ENCODE measurements at places on chromosomes 4 and X.

DNA sequence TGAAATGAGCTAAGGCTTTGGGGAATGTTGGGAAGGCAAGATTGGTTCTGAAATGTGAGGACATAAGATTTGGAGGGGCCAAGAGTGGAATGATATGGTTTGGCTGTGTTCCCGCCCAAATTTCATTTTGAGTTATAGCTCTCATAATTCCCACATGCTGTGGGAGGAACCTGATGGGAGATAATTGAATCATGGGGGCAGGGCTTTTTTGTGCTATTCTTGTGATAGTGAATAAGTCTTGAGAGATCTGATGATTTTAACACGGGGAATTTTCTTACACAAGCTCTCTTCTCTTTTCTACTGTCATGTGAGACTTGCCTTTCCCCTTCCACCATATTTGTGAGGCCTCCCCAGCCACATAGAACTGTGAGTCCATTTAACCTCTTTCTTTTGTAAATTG lies 157.6 kb upstream of the C1QTNF7 start:
- no peak for DNase-seq

- DNase-seq = no peak
Measured at GRCh38 chr4:141006242-141006802, 126.9 kb downstream of the RNF150 start.

- DNase-seq = no peak
Measured at GRCh38 chr4:180350901-180351300, 1892.3 kb upstream of the TENM3 start.

DNA sequence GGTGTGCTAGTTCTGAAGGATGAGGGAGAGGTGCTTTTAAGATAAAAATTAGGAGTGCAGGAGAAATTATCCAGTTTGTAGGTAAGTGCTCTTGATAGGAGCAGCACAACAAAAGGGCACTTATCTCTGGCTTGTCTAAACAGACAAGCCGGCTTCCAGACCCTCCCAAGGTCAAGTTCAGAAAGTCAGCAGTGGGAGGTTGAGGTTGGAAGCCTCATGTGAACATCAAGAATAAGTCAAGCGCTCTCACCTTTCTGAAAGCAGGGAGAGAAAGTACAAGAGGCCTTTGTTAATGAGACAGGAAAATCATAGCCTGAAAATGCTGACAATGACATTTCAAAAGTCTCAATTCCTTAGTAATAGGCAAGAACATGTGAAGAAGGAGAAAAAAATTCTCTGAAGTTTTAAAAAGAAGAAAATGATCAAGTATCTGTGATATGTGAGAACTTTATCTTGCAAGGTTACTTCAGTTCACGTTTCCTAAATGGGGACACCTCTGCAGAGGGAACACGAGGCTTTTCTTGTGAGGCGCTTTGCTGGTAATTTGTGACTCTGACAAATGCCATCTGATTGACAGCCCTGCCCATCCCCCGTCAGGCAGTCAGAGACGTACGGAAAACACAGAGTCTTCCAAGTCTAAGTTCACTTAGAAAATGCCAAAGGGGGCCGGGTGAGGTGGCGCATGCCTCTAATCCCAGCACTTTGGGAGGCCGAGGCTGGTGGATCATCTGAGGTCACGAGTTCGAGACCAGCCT lies 62.2 kb downstream of the TIGD2 start:
- no peak for DNase-seq

DNA sequence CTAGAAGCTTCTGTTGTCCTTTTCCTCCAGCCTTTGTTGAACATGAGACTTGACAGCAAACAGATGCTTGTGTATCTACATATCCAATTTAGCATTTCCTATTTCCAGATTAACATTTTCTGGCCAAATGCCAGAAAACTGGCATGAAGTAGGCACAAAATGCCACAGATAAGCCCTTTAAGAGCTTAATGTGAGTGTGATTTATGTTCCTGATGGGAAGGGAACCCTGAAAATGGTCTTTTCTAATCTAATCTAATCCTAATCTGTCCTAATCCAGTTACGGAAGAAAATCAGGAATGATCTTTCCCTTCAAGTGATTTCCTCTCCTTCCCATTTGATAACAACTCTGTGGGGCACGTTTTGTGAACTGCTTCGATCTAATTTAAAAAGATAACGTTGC lies 133.0 kb upstream of the C1QTNF7 start:
- DNase-seq = no peak

DNA sequence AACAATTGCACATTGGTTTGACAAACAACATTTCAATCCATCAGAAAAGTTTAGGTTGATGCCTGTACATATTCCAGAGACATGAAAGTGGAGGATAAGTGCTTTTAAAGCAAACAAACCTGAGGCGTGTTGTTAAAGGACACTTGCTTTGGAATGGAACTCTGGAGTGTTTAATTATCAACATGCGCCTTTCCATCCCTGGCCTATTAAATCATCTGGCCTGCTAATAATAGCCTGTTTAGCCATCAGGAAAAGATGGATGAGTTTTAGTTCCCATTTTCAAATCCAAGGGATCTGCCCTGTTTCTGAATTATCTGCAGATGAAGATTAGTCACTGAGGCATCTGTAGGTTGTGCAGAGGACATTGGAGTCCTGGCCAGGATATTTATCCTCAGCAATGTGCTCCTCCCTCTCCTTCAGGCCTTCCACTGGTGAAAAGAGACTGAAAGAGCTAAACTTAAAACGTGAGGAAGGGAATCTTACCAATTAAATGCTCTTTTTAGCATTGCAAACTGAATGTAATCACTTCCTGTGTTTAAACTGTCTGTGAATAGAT lies 388.9 kb downstream of the PPARGC1A start:
- no peak for DNase-seq

DNA sequence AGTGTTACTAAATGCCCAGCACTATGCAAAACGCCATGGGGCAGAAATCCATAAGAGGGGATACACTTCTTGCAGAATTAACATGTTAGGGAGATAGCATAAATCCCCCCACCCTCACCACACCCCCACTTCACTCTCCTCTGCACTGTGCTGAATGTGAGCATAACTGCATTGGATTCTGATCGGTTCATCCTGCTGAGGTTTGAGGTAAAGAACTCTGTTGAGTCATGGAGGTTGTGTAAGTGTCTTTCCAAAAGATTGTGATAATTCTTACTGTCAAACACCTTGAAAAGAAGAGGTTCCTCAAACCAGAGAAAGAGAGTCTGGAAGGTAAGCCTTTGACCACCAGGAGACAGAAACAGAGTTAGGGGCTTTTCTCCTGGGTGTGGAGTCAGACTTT lies 43.6 kb downstream of the RBM47 start:
- DNase-seq = no peak

- no peak for DNase-seq
Measured at GRCh38 chr4:100826808-100827548, 309.2 kb upstream of the EMCN start.

DNA sequence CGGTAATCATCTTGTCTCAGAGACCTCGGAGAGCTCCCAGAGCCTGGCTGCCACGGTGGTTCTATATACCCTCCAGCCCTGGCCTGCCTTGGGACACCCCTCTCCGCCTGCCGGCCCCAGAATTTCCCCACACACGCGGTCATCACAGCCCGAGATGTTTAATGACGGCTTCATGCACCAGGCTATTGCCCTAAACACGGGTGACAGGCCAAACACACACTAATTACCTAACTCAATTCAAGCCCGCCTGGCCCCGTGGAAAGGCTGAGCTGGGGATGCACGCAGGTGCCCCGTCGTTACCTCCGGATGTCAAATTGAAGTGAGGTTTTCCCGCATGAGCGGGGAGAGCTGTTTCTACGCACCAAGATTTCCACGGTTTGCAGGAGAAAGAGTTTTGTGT lies 72.9 kb upstream of the PPP2R3B start:
- DNase-seq = no peak

DNA sequence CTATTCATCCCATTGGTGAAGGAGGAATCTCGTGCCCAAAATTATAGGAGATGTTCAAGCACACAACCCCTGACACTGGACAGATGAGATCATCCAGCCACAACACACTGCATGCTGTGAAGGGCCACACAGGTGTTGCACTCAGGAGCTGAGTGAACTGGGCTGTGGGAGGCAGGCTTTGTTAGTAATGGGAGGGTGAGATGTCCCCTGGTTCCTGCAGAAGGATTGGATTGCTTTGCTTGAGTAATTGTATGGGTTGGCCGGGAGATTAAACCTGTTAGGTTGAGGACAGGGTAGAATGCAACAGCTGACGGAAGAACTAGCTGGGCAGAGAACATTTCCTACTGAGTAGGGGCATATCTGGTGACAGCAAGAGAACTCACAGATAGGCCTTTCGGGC lies 152.2 kb downstream of the TACR3 start:
- no peak for DNase-seq

- DNase-seq = no peak
Measured at GRCh38 chr4:140092094-140092851, 61.7 kb downstream of the MAML3 start.

GRCh38 chr4:141851246-141851891 lies 215.0 kb downstream of the IL15 start:
- DNase-seq = peak; percentile 38

DNA sequence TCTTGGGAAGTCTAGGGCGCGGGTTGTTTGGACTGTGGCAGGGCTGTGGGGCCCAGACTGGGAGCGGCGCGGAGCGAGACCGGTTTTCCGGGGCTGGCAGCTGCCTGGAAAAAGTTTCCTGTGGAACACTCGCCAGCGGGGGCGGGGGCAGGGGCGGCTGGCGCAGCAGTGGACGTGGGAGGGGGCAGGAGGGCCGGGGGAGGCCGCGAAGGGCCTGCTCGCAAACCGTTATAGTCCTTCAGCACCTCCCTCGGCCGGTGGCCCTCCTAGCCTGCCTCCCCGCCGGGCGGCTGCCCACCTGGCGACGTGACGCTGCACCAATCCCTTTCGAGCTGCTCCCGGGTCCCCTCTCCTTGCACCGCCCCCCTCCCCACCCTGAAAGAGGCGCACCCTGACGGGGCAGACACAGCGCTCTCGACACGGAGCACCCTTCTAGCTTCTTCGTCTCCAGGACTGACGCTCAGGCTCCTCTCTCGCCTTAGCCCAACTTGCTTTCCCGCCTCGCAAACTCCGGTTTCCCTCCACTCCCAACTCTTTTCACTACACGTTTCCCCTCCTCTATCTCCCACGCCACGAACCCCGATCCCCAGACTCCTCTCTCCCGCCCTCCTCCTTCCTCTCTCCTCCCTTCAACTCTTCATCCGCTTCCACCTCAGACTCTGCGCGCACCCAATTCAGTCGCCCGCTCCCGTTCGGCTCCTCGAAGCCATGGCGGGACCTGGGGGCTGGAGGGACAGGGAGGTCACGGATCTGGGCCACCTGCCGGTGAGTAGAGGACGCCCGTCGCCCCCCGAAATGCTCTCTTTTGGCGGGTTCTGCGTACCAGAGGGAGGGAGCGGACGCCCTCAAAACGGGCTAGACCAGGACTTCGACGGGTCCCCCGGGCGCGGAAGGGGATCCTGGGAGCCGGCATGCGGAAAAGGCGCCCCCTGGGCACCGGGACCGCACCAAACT lies at the start of gene NRK:
Gene NRK, plus strand, starts transcription at position 402 of the 954 bp plus-strand sequence. Its CDS starts 307 bp downstream, at position 709.
- DNase-seq = peak; percentile 11

DNA sequence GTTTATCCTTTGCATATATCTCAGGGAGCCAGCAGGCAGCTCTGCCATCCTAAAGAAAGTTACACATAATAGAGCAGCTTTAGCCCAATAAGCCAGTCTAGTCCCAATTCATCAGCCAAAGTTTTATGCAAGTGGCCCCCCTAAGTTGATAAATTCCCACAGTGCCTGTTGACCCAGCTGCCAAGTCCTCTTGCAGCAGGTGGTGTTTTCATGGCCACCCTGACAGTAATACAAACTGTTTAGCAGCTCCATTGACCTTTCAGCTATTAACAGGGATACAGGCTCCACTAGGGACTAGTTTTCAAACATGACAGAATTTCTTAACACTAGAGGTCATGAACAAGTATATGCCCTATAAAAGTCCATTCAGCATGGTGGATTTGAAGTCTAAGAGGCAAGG lies 77.5 kb downstream of the HHIP start:
- no peak for DNase-seq

GRCh38 chrX:44144177-44144945 lies 171.2 kb upstream of the NDP start:
- no peak for DNase-seq

DNA sequence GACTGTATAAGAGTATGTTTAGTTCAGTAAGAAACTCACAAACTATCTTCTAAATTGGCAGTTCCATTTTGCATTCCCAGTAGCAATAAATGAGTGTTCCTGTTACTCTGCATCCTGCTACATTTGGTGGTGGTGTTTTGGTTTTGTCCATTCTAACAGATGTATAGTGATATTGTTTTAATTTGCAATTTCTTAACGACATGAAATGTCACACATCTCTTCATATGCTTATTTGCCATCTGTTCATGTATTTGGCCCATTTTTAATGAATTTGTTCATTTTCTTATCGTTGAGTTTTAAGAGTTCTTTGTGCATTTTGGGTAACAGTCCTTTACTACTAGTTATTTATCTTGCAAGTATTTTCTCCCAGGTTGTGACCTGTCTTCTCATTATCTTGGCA lies 232.2 kb downstream of the TMA16 start:
- DNase-seq = no peak

GRCh38 chrX:129845616-129846190 lies 2.0 kb upstream of the ZDHHC9 start:
- DNase-seq = no peak

DNA sequence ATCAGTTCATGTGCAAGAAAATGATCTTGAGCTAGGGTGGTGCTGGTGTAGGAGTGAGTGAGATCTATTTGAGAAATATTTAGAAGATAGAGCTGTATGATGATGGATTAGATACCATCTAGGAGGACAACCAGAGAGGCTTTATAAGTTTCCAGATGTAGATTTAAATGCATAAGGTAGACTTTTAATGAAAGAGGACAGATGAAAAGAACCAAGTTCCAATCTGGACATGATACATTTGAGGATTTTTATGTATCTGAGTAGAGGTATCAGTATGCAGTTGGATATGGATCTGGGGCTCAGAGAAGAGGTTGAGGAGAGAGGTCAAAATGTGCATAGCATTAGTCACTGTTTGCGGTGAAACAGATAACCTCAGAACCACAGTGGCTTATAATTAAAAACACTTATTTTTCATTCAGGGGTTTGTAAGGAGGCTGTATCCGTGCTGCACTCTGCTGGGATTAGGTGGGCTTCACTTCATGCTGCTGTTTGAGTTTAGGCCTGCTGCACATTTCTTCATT lies 348.7 kb downstream of the BMPR1B start:
- no peak for DNase-seq

DNA sequence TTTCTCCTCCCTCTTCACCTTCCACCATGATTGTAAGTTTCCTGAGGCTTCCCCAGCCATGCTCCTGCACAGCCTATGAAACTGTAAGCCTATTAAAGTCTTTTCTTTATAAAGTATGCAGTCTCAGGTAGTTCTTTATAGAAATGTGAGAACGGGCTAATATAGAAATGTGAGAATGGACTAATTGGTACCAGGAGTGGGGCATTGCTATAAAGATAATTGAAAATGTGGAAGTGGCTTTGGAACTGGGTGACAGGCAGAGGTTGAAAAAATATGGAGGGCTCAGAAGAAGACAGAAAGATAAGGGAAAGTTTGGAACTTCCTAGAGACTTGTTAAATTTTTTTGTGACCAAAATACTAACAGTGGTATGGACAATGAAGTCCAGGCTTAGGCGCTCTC lies 959.3 kb downstream of the SH3BGRL start:
- DNase-seq = no peak

DNA sequence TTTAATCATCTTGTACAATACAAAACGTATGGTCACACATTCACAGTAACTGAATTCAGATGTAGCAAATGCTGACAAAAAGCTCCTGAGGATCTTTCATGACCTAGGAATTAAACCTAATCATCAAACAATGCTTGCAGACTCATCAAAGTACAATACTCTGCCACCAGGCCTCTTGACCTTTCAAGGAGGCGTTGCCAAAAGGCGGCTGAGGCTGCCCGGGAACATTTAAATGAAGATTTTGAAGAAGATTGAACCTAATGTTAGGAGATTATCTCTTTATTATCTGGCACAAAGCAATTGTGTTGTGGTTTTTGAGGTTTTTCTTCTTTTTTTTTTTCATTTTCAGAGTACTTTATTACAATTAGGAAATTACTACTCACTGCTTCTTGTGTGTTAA lies 340.5 kb downstream of the GALNTL6 start:
- DNase-seq = no peak
